ENCODE measurements at places on chromosomes 5 and 9. TPM values are rescaled to one million over a fixed set of nuclear protein-coding genes. Genes with fewer than 3 reads are reported as not detected.

DNA sequence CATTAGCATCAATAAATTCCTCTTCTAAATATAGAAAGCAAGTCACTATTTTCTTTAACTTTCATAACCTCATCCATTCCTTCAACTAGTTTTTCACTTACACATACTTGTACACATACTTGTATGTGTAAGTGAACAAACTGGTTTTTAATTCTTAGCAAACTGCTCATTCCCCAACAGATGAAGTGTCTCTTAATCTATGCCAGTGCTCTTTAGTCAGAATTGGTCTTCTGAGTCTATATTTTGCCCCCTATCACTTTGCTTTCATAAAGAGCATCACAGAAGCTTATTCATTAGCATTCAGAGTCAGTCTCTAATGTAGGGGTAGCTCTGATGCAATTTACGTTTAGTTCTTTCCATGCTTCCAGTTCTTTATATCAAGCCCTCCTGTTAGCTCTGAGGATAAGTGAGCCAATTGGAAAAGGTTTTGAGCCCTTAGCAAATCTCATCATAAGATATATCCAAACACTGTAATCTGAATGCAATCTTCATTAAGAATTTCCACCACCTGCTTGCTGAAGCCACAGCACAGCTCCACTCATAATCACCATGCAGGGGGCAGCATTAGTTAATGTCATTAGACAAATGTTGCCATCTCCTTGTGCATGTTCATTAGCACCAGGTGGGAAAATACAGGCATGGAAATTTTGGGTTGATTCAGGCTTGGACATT is 178.5 kb upstream of the SLC24A2 start:
- no peak for DNase-seq
- H3K4me3 ChIP-seq, result no peak overlapping the region
- no peak overlapping the region for H3K27ac ChIP-seq
- H3K36me3 ChIP-seq, result no peaks in the 10 kb centered on the region

- DNase-seq, result no peak
- no peaks in the 10 kb centered on the region for H3K4me1 ChIP-seq
- no peaks in the 10 kb centered on the region for H3K27me3 ChIP-seq
- H3K36me3 ChIP-seq, result peaks cover 1% of the 10 kb centered on the region
- H3K27ac ChIP-seq, result no peak overlapping the region
- H3K4me3 ChIP-seq, result no peak overlapping the region
Observed at GRCh38 chr9:137011156-137011555, 14.8 kb upstream of the CLIC3 start.

DNA sequence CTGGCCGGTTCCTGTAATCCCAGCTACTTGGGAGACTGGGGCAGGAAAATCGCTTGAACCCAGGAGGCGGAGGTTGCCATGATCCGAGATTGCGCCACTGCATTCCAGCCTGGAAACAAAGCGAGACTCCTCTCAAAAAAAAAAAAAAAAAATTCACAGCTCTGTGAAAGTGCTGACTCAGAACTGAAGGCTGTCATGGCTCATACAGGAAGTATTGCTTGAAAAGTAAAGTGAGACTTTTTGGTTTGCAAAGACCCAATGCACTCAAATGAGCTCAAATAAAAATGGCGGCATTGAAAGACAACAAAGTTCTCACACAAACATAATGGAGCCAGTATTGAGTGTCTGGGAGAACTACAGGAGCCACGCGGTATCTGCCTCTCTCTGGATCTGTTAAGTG is 202.1 kb downstream of the FBXL7 start:
- DNase-seq, result no peak
- H3K4me1 ChIP-seq, result no peaks in the 10 kb centered on the region
- H3K36me3 ChIP-seq, result no peaks in the 10 kb centered on the region
- no peak overlapping the region for H3K4me3 ChIP-seq
- no peaks in the 10 kb centered on the region for H3K27me3 ChIP-seq

DNA sequence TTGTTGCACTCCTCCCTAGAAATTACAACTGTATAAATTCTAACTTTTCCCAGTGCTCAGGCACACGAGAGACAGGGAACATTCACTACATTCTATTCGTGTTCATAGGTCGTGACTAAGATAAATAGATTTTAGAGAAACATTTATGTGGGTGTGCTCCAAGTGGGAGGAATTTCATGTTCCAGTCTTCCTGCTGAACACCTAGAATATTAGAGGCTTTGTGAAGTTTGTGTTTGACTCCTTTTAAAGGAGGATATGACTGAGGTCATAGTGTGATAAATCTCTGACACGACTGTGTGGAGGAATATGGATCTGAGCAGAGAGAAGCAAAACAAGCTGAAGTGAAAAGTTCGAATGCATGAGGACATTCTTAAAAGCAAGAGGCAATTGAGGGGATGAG is 355.3 kb downstream of the ZSWIM6 start:
- no peak for DNase-seq
- no peaks in the 10 kb centered on the region for H3K27me3 ChIP-seq
- no peaks in the 10 kb centered on the region for H3K4me1 ChIP-seq
- H3K27ac ChIP-seq, result no peak overlapping the region
- H3K4me3 ChIP-seq, result no peak overlapping the region
- H3K36me3 ChIP-seq, result no peaks in the 10 kb centered on the region

DNA sequence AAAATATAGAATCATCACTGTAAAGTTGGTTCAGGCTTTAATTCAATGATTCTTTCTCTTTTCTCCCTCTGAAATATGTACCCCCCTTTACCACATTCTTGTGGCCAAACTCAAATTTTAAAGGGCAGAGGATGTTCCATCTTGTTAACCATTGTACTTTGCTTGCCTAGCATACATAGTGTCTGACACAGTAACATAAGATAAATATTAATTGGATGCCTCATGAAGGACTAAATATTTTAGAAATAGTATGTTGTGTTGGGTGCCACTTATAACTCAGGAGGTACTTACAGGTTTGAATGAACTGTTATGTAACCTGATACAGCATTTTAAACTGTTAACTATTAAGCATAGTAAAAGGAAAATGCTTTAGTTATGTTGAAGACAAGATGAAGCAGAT is 71.5 kb downstream of the NIPBL start:
- no peak overlapping the region for H3K4me3 ChIP-seq
- H3K27me3 ChIP-seq, result no peaks in the 10 kb centered on the region
- peaks cover 18% of the 10 kb centered on the region for H3K4me1 ChIP-seq
- no peak overlapping the region for H3K27ac ChIP-seq
- no peak for DNase-seq

DNA sequence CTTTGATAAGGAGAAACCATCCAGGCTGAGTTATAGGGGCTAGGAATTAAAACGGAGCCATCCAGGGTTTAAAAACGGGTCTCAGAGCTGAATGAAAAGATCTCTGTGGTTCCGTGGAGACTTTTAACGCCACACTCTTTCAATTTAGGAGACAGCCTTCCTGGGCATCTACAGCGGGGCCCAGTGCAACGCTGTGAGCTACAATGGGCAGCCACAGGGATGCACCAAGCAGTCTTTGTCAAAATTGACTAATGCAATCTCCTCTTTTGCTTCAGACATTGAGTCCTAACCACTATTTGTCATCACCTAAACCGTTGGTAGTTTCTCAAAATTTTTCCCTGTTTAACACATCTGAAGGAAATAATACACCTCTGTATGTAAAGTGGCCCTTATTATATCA is 96.6 kb upstream of the ABCA1 start:
- H3K4me3 ChIP-seq, result no peak overlapping the region
- no peak overlapping the region for H3K27ac ChIP-seq
- no peak for DNase-seq
- no peaks in the 10 kb centered on the region for H3K36me3 ChIP-seq

DNA sequence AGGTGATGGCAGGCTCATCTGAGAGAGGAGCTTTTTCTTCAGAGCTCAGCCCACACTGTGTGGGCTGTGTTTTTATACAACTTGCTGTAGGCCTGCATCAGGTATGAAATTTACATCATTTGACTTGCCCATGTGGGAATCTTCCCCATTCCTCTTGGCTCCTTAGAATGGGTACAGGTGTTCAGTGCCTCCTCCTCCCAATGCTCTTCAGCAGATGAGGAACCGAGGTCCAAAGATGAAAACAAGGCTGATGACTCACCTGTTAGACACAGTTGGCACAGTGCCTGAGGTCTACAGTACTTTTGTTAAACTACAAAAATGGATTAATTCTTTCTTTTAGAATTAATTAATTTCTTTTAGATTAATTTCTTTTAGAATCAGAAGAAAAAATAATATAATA is 20.8 kb downstream of the PAPPA start:
- no peaks in the 10 kb centered on the region for H3K4me1 ChIP-seq
- no peak for DNase-seq
- no peaks in the 10 kb centered on the region for H3K36me3 ChIP-seq
- H3K4me3 ChIP-seq, result no peak overlapping the region
- H3K27me3 ChIP-seq, result peaks cover 5% of the 10 kb centered on the region
- H3K27ac ChIP-seq, result no peak overlapping the region

GRCh38 chr9:96883922-96884321 is 29.6 kb upstream of the ZNF782 start:
- no peaks in the 10 kb centered on the region for H3K27me3 ChIP-seq
- DNase-seq, result no peak
- H3K4me3 ChIP-seq, result no peak overlapping the region
- no peaks in the 10 kb centered on the region for H3K4me1 ChIP-seq

DNA sequence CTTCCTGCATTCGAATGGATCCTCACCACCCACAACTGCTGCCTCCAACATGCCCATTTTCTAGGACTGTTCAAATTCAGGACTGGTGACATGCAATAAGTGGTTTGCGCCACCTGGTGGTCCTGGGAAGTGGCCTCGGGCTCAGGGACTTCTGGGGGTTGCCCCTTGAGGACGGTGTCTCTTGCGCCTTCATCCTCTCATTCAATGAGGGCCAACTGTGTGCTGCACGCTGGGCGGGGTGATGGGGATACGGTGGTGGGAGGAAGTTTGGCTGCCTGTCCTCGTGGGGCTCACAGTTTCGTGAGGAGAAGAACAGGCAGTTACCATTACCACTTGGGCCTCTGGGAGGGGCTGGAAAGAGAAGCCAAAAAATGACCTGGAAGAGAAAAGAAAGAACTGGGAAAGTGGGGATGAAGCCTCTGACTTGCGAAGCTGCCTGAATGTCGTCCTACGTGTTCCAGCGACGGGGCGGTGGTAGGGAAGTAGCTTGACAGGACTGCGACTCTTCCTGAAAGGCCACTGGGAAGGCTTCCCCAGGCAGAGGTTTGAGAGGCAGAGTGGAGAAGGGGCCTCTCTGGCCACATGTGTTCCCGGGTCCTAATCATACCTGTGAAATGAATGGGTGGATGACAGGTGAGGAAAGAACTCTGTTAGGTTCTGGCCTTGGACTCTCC is 49.0 kb downstream of the PSD2 start:
- peaks cover 10% of the 10 kb centered on the region for H3K4me1 ChIP-seq
- H3K4me3 ChIP-seq, result no peak overlapping the region
- no peak overlapping the region for H3K27ac ChIP-seq
- DNase-seq, result peak; percentile 77

DNA sequence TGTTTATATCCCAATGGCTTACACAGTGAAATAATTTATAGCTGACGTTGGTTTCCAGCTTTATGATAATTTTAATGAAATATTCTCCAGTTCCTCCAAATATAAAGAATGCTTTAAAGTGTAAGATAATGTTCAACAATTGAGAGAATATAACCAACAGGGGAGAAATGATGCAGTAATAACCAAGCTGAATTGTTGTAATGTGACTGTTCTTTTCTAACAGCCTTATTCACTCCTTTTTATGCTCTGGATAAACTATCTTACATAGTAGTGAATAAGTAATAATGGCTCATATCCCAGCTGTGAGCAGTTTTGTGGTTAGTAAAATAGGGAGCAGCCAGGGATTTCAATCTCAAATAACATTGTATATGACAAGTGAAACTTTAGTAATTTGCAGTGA is 2348.7 kb upstream of the ACO1 start:
- no peaks in the 10 kb centered on the region for H3K27me3 ChIP-seq
- no peak overlapping the region for H3K4me3 ChIP-seq
- no peaks in the 10 kb centered on the region for H3K4me1 ChIP-seq
- H3K36me3 ChIP-seq, result no peaks in the 10 kb centered on the region

- peak; percentile 60 for DNase-seq
- no peaks in the 10 kb centered on the region for H3K36me3 ChIP-seq
- peaks cover 59% of the 10 kb centered on the region for H3K4me1 ChIP-seq
- H3K27ac ChIP-seq, result peak overlapping the region; percentile 98
Observed at GRCh38 chr9:134376386-134377142, 50.3 kb downstream of the RXRA start.

DNA sequence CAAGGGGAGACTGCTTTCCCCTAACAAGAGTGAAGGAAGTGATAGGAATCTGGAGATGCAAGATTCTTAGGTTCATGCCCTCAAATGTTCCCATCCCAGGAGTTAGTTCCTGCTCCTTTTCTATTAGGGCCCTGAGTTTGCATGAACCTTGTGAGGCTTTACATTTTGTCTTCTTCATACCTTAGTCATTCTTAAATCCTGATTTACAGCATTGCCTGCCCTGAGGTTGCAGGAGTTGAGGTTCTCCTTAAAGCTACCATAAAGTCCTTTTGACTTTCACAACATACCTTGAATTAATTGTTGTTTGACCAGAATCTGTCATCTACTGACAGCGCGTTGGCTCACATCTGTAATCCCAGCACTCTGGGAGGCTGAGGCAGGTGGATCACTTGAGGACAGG is 151.5 kb upstream of the ABCA1 start:
- DNase-seq, result no peak
- H3K36me3 ChIP-seq, result no peaks in the 10 kb centered on the region
- no peaks in the 10 kb centered on the region for H3K27me3 ChIP-seq
- no peaks in the 10 kb centered on the region for H3K4me1 ChIP-seq
- no peak overlapping the region for H3K4me3 ChIP-seq
- no peak overlapping the region for H3K27ac ChIP-seq

DNA sequence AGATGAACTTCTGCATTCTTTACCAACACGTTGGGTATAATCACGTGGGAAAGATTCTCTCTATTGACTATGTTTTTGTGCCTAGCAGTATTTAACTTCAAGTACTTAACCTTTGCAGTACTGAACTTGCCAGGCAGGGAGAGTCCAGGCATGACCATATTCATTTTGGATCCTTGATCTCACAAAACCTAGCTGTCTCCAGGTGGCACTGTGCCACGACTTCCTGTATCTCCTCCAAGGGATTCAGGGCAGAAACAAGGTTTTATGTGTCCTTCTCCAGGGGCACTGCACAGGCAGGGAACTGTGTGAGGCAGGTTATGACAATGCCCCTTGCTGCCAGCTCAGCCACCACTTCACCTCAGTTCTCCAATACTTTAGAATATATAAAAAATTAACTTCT is 11.7 kb upstream of the IFNA5 start:
- H3K4me3 ChIP-seq, result no peak overlapping the region
- no peaks in the 10 kb centered on the region for H3K36me3 ChIP-seq
- DNase-seq, result no peak
- H3K4me1 ChIP-seq, result peaks cover 17% of the 10 kb centered on the region
- no peak overlapping the region for H3K27ac ChIP-seq

GRCh38 chr9:111957856-111958631 is 61.4 kb downstream of the UGCG start:
- DNase-seq, result no peak
- no peaks in the 10 kb centered on the region for H3K36me3 ChIP-seq
- H3K27me3 ChIP-seq, result no peaks in the 10 kb centered on the region
- H3K4me1 ChIP-seq, result no peaks in the 10 kb centered on the region
- no peak overlapping the region for H3K4me3 ChIP-seq

PRR7 gene
- 0.17 TPM for total RNA-seq

GHR gene
- 6.6 TPM for total RNA-seq

LCN1 gene
- not detected for total RNA-seq

PHF24 gene
- total RNA-seq, result 0.05 TPM

RLN1 gene
- total RNA-seq, result 0.17 TPM

INSL4 gene
- not detected for total RNA-seq

SOX30 gene
- total RNA-seq, result not detected

HMMR gene
- total RNA-seq, result 0.33 TPM

ARSI gene
- total RNA-seq, result 0.51 TPM

LIX1 gene
- not detected for total RNA-seq

PCDHA12 gene
- 0.08 TPM for total RNA-seq

PCDHGA7 gene
- total RNA-seq, result 0.67 TPM

ORM2 gene
- total RNA-seq, result 4,866 TPM

KCNN2 gene
- total RNA-seq, result 4.6 TPM

HMCN2 gene
- 1.8 TPM for total RNA-seq

RETREG1 gene
- 5.4 TPM for total RNA-seq

TOMM5 gene
- 77.7 TPM for total RNA-seq

C9orf50 gene
- not detected for total RNA-seq

All from liver (tissue), 10 donors.